ENCODE measurements at places on chromosomes 13 and 19.

DNA sequence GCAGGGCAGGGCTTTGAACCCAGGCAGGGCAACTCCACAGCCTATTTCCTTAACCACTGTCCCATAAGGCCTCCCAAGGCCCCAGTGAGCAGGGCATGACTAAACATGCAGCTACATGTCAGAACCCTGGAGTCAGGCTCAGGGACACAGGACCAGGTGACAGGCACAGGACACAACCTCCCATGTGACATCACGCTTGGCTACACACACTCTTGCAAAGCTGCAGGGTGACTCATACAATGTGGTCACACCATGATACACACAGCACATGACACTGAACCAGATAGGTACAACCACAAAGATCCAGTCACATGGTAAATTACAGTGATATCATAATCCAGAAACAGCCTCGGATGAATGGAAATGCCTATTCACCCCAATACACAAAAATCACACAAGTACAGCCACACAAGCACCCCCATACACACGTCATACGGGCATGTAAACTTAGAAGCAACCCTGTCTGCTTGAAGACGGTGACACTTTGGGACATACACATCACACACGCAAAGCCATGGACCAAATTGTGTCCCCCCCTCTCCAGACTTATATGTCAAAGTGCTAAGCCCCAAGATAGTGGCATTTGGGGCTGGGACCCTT, 14.5 kb downstream of the KLK4 start:
- no peak for DNase-seq

DNA sequence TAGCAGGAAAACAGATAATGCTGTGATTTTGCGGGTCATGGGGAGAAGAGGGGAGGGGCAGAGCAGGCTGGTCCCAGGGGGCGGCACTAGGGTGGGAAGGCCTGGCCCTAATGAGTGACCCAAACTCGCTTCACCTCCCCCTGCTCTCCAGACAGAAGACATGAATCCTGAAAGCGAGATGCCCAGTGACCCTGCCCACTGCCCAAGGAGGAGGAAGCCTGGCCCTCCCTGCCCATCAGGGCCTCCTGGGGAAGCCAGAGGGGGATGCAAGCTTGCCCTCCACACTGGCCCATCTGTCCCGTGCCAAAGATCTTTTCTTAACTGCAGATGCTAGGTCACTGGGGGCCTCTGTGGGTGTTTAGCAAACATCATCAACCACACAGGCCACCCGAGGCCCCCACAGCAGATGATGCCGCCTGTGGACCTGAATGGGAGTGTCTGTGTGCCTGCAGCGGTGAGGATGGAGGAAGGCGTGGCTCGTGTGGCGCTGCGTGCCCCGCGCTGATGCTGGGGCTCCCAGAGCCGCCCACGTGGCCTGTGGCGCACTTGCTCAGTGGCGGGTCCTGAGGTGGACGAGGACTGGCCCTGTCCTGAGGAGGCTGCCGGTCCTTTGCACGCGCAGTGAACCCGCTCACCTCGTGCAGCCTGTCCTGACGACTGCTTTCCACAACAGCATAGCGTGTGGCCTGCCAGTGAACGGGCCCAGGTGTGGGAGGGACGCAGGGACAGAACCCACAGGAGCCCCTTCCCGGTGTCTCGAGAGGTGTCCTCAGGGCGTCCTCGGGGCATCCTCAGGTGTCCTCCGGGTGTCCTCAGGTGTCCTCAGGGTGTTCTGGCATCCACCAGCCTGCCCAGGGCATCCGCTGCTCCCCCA, 80.5 kb upstream of the MCF2L start:
- no peak for DNase-seq

DNA sequence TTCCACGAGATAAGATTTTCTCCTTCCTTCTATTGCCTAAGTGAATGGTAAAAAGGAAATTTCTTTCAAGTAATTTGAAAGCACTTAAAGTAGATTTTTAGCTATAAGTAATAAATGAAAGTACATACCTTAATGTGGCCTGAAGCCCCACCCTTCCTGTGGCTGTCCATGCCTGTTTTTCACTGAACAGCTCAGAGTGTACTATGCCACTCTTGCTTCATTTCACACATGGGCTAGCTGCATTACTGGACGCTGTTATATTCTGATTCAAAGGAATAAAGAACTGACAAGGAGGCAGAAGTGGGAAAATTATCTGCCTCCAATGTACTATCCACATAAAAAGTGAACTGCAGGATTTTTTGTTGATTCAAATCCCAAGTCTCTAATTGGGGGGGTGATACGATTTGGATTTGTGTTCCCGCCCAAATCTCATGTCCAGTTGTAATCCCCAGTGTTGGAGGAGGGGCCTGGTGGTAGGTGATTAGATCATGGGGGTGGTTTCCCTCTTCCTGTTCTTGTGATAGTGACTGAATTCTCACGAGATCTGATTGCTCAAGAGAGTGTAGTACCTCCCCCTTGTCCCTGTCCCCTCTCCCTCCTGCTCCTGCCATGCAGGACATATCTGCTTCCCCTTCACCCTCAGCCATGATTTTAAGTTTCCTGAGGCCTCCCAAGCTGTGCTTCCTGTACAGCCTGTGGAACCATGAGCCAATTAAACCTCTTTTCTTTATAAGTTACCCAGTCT, 154.7 kb upstream of the SGCG start:
- no peak for DNase-seq

DNA sequence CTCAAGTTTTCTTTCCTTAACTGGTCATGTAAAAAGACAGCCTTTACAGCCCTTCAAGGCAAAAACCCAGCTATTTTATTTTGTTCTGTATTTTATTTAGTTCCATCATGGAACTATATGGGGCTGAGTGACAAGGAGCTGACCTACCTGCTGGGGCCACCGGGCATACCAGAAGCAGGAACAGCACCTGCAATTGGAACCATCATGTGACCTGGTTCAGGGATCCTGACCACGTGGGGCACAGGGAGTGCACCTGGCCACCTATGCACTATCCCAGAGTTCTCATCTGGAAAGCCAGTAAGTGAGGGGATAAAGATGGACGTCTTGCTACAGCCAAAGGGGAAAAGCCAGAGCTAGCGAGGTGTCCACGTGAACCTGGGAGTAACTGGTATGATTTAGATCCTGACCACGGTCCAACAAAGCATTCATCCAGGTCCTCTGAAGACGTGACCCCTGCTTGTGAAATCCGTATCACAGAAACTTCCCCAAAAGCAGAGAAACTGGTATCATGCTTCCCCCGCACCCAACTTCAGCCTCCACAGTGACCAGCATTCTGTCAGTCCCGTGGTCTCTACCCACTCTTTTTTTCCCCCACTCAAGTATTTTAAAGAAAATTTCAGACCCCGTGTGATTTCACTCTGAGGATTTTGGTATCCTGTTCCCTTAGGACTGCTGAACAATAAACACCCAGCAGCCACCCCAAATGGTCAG, 40.5 kb upstream of the SLC15A1 start:
- no peak for DNase-seq

GRCh38 chr13:30037306-30037705, 186.9 kb upstream of the UBL3 start:
- DNase-seq: no peak

GRCh38 chr19:42360787-42361544, 29.1 kb downstream of the CNFN start:
- no peak for DNase-seq

- no peak for DNase-seq
These were observed 39.1 kb downstream of the GPR12 start for GRCh38 chr13:26721251-26722121.

DNA sequence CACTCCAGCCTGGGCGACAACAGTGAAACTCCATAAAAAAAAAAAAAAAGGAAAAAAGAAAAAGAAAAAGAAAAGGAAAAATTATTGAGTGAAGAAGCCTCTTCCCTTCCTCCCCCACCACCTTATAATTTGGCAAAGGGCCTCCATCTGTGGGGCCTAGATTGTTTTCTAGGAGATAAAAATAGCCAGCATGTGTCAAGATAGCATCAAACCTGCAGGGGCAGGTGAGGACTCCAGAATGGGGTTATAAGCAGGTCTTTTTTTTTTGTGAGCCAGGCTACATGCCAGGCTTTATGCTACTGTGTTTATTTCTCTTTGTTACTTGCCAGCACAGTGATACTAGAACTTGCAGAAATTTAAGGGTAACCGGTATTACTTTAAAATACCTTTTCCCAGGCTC, 11.7 kb upstream of the TRIM13 start:
- no peak for DNase-seq

DNA sequence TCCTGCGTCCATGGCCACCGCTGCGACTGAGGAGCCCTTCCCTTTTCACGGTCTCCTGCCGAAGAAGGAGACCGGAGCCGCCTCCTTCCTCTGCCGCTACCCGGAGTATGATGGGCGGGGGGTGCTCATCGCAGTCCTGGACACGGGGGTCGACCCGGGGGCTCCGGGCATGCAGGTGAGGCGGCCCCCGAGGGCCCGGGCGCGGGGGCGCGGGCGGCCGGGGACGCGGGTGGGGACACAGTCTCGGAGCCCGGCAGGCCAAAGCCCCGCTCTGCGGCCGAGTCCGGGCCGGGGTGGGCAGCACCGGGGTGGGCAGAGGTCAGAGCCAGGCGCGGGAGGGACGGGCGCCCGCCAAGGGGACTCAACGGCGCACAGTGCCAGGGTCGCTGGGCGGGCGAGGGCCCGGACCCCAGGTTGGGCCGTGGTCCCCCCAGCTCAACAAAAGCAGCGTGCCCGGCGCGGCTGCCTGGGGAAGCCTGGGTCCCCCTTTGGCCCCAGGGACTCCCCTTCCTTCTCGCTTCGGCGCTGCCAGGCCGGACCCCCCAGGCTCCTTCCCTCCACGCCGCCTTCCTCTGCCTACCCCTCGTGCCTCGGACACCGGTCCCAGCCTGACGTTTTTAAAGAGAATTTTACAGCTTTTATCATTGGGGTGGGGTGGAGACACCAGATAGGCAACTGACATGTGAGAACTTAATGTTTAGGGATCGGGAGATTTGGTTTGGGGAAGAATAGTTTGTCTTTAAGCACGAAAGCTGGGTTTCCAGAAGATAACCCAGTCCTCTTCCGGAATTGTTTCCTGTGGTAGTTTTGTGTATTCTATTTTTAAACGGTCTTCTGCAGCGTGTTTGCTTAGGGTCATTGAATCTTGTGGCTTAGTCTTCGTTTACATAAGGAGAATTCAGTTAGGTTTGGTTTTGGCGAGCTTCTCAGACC, 509 bp downstream of the TPP2 start:
- DNase-seq: no peak

- DNase-seq: no peak
These were observed 6.3 kb downstream of the THSD1 start for GRCh38 chr13:52399708-52400107.

DNA sequence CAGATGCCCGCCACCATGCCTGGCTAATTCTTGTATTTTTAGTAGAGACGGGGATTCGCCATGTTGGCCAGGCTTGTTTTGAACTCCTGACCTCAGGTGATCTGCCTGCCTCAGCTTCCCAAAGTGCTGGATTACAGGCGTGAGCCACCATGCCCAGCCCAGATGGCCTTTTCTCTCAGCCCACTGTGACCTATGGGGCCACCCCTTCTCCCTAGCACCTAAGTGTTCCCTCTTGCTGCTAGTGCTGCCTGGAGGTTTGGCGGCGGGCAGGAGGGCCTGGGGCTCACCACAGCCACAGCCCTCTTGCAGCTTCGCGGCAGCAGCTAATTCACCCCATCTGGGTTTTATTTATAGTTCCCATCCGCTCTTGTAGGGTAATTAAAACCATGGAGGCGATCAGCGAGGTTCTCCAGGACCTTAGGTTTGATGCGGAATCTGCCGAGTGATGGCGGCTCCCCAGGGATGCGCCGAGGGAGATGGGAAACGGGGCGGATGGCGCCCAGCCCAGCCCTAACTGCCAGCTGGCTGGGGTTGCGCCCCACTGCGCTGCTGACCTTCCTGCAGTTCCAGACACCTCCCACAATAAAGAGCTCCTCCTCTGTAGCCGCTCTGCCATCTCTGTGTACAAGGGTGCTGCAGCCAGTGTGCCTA, 3.3 kb downstream of the REX1BD start:
- no peak for DNase-seq

DNA sequence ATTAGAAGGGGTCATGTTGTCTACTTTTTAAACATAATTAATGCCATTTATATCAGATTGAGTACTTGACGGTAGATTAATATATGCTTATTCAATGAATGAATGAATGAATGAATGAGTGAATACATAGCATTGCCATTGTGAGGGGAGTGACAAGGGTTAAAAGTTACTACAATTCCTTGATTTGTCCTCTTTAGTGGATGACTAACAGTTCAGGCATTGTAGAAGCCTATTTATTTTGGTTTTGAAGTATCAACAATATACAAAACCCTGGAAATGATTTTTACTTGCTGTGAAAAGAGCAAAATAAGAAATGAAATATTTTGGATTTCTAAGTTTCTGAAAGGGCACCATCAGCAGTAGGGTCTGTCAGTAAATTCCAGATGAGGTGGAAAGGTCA, 122.7 kb downstream of the CYSLTR2 start:
- DNase-seq: no peak

- DNase-seq: no peak
These were observed 4.4 kb downstream of the CCDC61 start for GRCh38 chr19:45999653-46000121.

DNA sequence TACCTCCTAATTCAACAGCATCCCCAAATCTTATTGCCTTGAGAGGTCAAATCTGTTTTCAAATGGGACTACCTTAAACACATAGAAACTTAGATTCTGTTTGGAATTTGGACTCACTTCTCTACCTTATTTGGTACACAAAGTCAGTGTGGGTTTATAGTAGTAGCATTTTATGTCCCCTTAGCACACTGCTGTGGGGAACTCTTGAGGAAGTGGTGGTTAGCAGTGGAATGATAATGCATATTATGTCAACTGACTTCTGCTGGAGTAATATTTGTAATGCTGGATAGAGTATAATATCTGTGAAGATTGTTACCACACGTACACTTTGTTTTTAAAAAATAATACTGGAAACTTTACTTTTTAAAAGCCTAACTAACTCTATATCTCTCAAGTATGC, 386.3 kb downstream of the NDFIP2 start:
- DNase-seq: no peak

DNA sequence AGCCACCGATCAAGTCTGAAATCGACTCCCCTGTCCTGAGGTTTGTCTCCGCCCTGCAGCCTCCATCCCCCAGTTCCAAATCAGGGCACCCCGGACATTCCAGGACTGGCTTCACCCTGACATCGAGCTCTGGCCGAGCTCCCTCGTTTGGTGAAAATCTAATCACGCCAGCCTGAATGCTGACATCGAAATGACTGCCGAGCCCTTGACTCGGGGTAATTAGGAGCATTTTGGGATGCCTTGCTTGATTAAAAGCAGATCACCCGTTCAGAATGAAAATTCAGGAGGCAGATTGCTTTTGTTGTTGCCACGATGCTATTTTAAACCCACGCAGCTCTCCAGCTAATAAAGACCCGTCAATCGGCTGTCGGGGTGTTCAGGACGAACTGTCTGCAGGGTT, 34.3 kb downstream of the ZNRF4 start:
- no peak for DNase-seq

DNA sequence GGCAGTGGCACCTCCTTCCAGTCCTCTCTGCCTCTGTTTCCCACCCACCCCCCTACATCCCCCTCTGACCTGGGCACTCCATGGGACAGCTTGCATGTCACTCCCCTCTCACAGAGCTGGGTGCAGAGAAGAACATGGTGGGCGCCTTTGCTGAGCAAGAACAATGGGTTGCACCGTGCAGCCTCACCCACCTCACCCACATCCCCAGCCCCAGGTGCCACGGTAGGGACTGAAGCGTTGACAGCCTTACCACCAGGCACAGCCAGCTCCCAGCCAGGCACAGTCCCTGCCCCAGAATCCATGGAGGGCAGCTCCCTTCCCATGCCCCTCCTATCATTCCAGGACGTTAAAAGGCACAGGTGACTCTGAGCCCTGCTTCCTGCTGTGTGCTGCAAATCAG, 93.1 kb upstream of the VSTM2B start:
- no peak for DNase-seq

GRCh38 chr13:112874751-112875300, 94.2 kb upstream of the MCF2L start:
- no peak for DNase-seq
